ENCODE measurements at places on chromosomes 11 and 22.

GRCh38 chr11:130738611-130739010, 177.7 kb downstream of the SNX19 start:
- no peak for DNase-seq

DNA sequence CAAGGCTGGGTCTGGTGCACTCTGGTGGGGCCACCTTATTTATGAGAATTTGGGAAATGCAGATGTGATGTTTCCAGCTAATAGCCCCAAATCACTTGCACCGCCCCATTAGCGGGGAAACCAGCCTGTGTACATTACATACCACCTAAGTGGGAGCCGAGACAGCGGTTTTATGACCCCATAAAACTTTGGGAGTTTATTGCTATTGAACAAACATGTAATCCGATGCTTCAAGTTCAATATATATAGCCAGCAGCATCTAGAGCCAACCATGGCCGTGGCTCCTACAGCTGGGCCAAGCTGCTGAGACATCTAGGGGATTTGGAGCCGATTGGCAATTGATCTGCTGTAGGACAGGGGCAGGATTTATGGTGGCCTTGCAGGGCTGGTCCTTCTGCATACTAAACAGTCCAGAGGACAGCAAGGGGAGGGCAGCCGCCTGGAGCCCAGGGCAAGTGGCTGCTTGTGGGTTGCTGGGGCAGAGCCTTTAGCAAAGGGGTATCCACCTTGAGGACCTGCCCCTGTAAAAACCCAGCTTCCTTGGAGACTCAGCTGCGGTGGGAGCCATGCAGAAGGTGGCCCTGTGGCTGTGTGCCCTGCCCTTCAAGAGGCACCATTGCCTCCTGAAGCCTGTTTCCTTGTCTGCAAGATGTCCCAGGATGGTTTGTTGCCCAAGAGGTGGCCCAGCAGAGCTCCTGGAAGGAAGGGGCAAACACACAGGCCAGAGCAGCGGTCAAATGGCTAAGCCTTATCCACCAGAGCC, 47.9 kb upstream of the CCDC188 start:
- no peak for DNase-seq

DNA sequence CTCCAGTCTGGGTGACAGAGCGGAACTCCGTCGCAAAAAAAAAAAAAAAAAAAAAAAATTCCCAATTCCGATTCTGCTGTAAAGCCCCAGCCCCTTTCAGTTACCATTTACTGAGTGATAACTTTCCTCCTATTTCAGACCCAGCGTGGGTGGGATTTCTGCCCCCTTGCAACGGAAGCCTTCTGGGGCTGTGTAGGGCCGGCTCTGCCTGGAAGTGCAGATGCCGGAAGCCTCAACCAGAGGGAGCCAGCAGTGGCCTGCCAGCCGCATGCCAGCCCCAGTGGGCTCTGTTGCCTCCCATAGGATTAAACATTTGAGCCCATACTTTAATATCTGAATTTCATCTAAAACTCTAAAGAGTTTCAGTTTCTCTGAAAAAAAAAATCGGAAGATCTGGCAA, 60.0 kb upstream of the NUP50 start:
- DNase-seq: no peak

DNA sequence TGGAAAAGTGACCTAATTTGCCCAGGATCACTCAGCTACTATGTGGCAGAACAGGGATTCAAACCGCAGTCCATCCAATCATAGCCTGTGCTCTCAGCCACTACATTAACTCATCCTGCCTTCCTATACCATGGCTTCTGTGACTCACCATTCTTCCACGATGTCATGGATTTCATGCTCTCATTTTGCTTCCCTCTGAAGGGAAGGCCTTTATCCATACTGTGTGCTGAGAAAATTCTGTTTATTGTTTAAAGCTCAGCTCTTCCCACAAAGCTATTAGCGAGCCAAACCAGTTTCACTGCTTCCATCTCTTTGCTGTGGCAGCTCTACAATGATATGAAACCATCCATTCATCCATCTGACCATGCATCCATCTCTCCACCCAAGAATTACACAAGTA, 289.9 kb downstream of the TENM4 start:
- peak; percentile 21 for DNase-seq

GRCh38 chr11:94948070-94948617, 25.2 kb downstream of the CWC15 start:
- peak; percentile 36 for DNase-seq

- DNase-seq: no peak
These were observed 224.0 kb upstream of the B3GAT1 start for GRCh38 chr11:134636071-134636470.

GRCh38 chr11:46658259-46658658, 40.9 kb downstream of the ATG13 start:
- no peak for DNase-seq

DNA sequence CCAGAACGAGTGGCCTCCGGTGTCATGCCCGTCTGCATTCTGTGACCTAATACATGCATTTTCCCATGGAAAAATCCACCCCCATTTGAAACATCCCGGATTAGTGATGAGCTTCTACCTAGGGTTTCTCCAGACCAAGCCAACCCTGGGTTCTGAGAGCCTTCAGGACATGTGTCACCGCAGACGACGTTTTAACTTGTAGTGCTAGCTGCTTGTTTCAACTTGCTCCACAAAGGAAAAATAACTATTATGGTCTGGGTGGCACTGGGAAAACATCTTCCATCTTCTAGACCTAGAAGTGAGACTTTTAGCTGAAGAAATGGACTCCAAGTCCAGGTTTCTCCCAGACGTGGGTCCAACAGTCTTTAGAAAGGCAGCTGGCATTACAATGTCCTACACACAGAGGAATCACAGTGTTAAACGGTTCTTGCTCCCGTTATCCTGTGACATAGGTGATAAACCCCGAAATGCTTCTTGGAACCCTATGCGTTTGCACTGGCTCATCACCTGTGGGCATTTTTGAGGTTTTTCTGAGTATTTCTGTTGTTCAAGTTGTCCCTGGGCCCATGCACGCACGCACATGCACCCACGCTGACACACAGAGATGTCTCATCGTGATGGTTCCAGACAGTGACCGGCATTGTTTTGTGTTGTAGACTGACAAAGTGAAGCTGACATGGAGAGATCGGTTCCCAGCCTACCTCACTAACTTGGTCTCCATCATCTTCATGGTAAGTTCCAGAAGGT, 46.6 kb upstream of the FADD start:
- no peak for DNase-seq

DNA sequence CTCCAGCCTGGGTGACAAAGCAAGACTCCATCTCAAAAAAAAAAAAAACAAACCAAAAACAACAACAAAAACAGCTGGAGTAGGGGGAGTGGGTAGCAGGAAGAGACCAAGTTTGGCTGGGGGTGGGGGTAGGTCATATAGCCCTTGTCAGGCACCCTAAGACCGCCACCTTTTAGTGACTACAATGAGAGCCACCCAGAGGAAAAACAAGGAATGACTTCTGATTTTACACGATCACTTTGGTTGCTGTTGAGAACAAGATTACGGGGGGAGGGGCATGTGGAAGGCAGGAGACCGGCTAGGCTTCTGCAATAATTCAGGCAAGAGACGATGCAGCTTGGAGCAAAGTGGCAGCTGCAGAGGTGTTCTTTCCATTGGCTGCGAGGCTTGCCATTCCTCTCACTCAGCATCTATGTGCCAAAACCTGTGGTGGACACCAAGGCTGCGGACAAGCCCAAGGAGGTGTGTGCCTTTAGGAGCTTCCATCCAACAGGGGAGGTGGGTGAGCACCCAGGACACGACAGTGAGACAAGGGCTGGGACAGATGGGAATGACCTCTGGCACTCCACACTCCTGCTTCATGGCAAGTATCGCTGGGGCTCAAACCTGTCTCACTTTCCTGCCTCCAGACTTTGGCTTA, 1.7 kb downstream of the RPS19BP1 start:
- DNase-seq: peak; percentile 51

DNA sequence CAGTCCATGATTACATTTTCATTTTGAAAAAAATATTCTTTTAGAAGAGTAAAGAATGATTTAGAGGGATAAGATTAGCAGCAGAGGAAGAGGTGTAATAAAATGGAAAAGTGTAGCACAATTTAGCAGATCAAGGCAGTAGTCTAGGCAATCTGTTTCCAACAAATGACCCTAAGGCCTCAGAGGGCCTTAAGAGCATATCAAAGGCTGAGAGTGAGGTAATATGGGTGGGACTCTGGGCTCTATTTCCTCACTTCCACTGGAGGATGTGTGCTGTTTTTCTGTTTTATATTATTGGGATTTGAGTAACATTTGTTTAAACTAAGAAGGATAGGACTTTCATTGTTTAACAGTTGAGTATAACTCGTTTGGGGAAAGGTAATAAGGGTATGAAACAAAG, 28.8 kb downstream of the CCDC81 start:
- no peak for DNase-seq

DNA sequence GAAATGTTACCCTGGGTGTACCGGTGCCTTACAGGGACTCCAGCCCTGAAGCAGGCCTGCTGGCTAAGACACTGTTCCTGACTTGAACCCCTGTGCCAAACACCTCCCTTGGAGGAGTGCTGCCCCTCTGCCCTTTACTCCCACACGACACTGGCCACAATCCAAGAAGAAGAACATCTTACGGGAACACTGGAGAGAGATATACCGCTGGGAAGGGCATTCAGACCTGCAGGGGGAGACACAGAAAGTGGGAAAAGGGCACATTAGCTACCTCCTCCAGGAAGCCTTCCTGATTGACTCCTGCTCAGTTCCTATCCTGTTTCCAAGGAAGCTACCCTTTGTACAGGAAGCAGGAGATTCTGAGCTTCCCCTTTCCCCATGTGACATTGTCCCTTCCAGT, 18.7 kb downstream of the TMPRSS13 start:
- DNase-seq: no peak

- DNase-seq: peak; percentile 8
These were observed 81.4 kb upstream of the CD82 start for GRCh38 chr11:44483919-44484610.

GRCh38 chr22:40180403-40180802, 2.7 kb downstream of the TNRC6B start:
- no peak for DNase-seq

DNA sequence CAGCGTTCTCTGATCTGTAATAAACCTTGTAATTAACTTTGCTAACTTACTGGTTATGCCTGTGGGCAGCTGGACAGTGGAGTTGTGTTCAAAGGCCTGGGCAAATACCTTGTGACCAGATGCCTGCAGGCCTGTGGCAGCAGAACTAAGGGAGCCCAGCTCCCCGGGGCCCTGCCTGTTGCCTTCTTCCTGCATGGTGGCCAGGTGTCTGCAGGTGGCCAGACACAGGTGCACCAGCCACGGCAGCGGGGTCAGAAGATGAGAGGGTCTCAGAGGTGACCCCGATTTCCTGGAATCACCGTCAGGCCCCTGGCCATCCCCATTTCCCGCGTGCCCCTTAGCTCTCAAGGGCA, 127.2 kb downstream of the OSBP2 start:
- no peak for DNase-seq

DNA sequence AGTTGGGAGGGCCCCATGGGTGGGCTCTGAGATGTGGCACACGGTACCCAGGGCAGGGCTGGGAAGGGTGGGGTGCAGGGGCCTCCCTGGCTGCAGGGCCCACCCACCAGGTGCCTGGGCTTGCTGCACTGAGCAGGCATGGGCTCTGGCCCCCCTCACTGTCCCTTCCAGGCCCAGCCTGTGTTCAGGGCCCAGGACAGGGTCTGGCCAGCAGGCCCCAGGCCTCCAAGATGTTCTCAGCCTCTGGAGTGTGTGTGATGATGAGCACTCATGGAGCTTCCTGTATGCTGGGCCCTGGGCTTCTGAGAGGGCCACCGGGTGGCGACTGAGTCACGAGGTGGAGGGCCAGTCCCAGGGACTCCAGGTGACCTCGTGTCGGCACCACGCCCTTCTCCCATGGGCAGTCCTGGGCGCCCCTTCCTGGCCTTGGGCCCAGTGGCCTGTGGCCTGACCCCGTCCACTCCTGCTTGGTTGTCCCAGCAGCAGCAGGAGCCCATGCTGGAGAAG, 55.9 kb upstream of the CCDC188 start:
- DNase-seq: peak; percentile 13

DNA sequence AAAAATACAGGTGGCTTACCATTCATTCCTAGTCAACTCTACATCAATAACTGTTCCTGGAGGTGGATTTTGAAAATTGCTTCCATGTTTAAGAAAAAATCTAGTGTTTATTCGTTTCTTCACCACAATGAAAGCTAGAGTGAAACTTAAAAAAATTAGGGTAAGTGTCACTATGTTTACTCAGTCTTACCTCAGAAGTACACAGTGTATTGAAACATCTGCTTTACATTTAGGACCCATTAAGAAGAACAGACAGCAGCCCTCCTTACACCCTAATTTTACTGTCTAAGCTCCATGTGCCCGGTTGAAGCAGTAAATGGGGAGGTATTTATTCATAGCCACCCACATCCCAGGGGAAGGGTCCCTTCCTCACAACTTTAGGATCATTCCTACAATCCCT, 51.4 kb downstream of the PIWIL3 start:
- DNase-seq: no peak

GRCh38 chr11:103483996-103484395, 374.8 kb downstream of the DYNC2H1 start:
- no peak for DNase-seq

GRCh38 chr11:117204283-117205080, 5.3 kb downstream of the TAGLN start:
- DNase-seq: no peak
